ENCODE measurements at places on chromosomes 5 and 9. TPM values are rescaled to one million over a fixed set of nuclear protein-coding genes. Genes with fewer than 3 reads are reported as not detected.

Gene NUTM2G
- polyA plus RNA-seq, result 0.75 TPM

Gene GMCL2
- not detected for polyA plus RNA-seq

Gene FAXDC2
- 35.7 TPM for polyA plus RNA-seq

Gene DND1
- polyA plus RNA-seq, result not detected

Gene ORM2
- polyA plus RNA-seq, result not detected

Gene TYRP1
- polyA plus RNA-seq, result 3.1 TPM

Gene NXNL2
- 2.1 TPM for polyA plus RNA-seq

Gene ECM2
- polyA plus RNA-seq, result 20.2 TPM

Gene TMEM174
- 20.4 TPM for polyA plus RNA-seq

Gene RNF224
- 19.7 TPM for polyA plus RNA-seq

Gene ANXA2R
- 1.3 TPM for polyA plus RNA-seq

Gene PCDHGA7
- 2.1 TPM for polyA plus RNA-seq

Gene CDH10
- 3.7 TPM for polyA plus RNA-seq

Gene ADAMTS16
- polyA plus RNA-seq, result 76.8 TPM

Gene KCNV2
- polyA plus RNA-seq, result 0.19 TPM

Gene EGR1
- polyA plus RNA-seq, result 50.1 TPM

Gene MZB1
- 1.3 TPM for polyA plus RNA-seq
